OCI-LY7 (cell line): ENCODE measurements at places on chromosomes 16 and 17. TPM values are rescaled to one million over a fixed set of nuclear protein-coding genes. Genes with fewer than 3 reads are reported as not detected.

Gene SCNN1G
- not detected in 2 replicates for total RNA-seq

- DNase-seq: peak; percentile 68
Observed at GRCh38 chr17:2709183-2709661, 2.3 kb downstream of the CLUH start.

GRCh38 chr17:17224137-17224536, 12.8 kb downstream of the FLCN start:
- DNase-seq: no peak

DNA sequence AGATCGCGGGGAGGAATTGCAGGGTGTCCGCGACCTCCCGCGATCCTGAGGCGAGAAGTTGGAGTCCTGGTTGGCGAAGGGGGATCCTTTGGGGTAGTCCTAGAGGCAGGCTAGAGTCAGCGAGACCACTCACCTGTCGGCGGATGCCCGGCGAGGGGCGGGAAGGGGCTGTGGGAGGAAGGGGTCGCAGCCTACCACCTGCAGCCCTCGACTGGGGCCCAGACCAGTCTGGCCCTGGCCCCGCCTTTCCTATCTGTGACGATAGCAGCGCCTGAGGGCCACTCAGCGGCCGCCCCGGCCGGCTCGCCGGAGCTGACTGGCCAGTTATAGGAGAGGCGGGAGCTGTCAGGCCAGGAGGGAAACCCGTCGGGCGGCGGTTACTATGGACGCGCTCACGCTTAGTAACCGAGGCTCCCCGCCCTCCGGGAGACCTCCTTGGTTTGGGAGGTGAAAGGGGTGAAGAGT, at the start of gene TEKT3:
Gene TEKT3, minus strand, starts transcription at position 213 of the 465 bp plus-strand sequence. CDS start 10,012 bp downstream, outside the sequence.
- DNase-seq: no peak

GRCh38 chr16:61842666-61843065, 193.6 kb downstream of the CDH8 start:
- DNase-seq: no peak

Gene NETO2
- total RNA-seq: 0.11 and 0.15 TPM in 2 replicates
